ENCODE measurements at places on chromosomes 2 and 18.
A peak's percentile ranks its signal among the peaks of the same experiment; 100 is the strongest.

DNA sequence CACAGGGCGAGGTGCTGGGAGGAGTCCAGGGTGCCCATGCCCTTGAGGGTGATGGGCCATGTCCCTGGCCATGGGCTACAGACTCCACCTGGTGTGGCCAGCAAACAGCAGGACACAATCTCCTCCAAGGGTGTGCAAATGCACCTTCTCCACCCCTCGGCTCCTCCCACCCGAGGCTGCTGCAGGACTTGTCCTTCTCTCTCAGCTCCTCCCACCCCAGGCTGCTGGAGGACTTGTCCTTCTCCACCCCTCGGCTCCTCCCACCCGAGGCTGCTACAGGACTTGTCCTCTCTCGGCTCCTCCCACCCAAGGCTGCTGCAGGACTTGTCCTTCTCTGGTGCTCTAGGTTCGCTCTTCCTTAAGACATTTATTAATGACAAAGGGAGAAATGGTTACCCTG is 57.3 kb upstream of the SNTG2 start:
- H3K27ac ChIP-seq, result no peak overlapping the region
- H3K36me3 ChIP-seq, result no peaks in the 10 kb centered on the region
- no peaks in the 10 kb centered on the region for H3K4me1 ChIP-seq
- no peaks in the 10 kb centered on the region for H3K27me3 ChIP-seq
- no peak overlapping the region for H3K4me3 ChIP-seq

- H3K27me3 ChIP-seq, result no peaks in the 10 kb centered on the region
- no peak overlapping the region for H3K4me3 ChIP-seq
- no peak for DNase-seq
- peaks cover 59% of the 10 kb centered on the region for H3K36me3 ChIP-seq
These were observed 39.9 kb downstream of the TANK start for GRCh38 chr2:161199912-161200701.

DNA sequence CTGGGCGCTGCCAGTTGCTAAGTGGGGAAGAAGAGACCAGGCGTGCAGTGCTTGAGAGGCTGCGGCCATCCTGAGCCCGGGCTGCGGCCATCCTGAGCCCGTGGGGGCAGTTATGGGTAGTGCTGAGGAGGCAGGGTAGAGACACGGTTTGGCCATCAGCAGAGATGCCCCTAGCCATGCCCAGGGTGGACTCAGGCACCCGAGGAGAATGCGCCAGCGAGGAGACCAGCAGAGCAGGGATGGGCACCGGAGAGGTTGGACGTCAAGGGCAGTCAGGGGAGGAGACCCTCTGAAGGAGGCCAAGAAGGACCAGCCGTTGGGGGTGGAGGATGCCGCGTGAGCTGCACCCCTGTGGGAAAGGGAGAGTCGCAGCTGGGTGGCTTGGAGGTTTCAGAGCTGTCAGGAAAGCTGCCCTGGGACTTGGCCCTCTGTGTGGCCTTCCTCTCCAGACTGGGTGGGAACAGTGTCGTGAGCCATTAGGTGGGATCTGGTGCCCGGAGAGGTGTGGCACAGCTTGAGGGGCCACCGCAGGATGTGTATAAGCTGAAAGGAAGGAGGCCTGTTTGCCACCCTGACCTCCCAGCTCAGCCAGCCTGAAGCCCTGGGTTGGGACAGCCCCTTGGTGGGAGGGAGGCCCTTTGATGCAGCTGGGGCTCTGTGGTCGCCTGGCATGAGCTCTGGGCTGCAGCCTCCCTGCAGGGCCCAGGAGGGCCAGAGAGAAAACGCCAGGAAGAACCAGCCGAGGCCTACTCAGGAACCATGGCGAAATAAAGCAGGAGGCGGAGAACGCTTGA is 56.0 kb downstream of the SH3BP4 start:
- peaks cover 73% of the 10 kb centered on the region for H3K4me1 ChIP-seq
- peak overlapping the region; percentile 82 for H3K27ac ChIP-seq
- no peak for DNase-seq
- no peak overlapping the region for H3K4me3 ChIP-seq
- H3K27me3 ChIP-seq, result no peaks in the 10 kb centered on the region
- H3K36me3 ChIP-seq, result no peaks in the 10 kb centered on the region

- peaks cover 84% of the 10 kb centered on the region for H3K36me3 ChIP-seq
- no peak overlapping the region for H3K27ac ChIP-seq
- no peak overlapping the region for H3K4me3 ChIP-seq
- no peaks in the 10 kb centered on the region for H3K27me3 ChIP-seq
- no peak for DNase-seq
These were observed 14.7 kb upstream of the SLC4A3 start for GRCh38 chr2:219612577-219613286.

GRCh38 chr2:241814393-241814642 is 5.3 kb downstream of the NEU4 start:
- no peak overlapping the region for H3K4me3 ChIP-seq
- DNase-seq, result no peak
- H3K27ac ChIP-seq, result no peak overlapping the region
- no peaks in the 10 kb centered on the region for H3K27me3 ChIP-seq

GRCh38 chr18:78735131-78736014 is 244.2 kb upstream of the SALL3 start:
- H3K27me3 ChIP-seq, result no peaks in the 10 kb centered on the region
- DNase-seq, result no peak
- H3K27ac ChIP-seq, result no peak overlapping the region
- no peaks in the 10 kb centered on the region for H3K36me3 ChIP-seq

GRCh38 chr2:234829074-234829455 is 122.8 kb upstream of the SH3BP4 start:
- H3K36me3 ChIP-seq, result no peaks in the 10 kb centered on the region
- no peak overlapping the region for H3K4me3 ChIP-seq
- no peak for DNase-seq
- no peak overlapping the region for H3K27ac ChIP-seq
- H3K27me3 ChIP-seq, result peaks cover 4% of the 10 kb centered on the region

GRCh38 chr2:43412114-43412753 is 183.6 kb downstream of the THADA start:
- H3K36me3 ChIP-seq, result no peaks in the 10 kb centered on the region
- peaks cover 13% of the 10 kb centered on the region for H3K4me1 ChIP-seq
- no peaks in the 10 kb centered on the region for H3K27me3 ChIP-seq
- H3K27ac ChIP-seq, result peak overlapping the region; percentile 75
- H3K4me3 ChIP-seq, result no peak overlapping the region
- DNase-seq, result no peak

DNA sequence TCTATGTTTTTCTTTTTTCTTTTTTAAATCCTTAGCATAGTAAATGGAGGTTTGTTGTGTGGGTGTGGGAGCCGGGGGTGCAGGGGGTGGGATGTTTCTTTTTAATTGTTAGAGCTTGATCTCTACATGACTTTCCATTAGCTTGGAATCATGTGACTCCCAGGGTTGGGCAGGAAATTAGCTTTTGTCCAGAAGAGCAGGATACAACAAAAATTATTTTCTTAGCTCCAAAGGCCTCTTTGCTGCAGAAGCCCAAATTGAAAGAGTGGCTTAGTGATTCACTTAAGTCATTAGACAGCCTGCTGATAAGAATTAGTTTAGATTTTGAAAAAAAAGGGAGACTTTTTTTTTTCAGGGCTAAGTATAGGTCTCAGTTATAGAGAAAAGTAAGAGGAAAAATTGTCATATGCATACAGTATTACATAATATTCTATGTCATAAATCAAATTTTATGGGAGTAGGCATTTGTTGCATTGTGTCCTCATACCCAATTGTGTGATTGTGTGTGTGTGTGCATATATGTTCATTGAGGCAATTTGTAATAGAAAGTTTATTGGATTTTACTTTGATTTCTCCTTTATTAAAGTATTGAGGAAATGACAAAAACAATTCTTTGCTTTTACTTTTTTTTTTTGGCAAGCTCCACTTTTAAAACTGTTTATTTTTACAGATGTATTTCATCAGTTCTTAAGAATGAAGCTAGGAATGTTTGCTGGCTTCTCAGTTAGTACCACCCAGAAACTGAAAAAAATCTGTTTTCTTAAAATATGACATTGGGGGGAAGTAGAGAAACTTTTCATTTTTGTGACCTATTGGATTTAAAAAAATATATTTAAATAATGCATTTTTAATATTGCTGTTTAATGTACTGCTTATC is 47.4 kb downstream of the TSPYL6 start:
- DNase-seq, result no peak
- no peaks in the 10 kb centered on the region for H3K27me3 ChIP-seq
- H3K36me3 ChIP-seq, result no peaks in the 10 kb centered on the region
- peaks cover 28% of the 10 kb centered on the region for H3K4me1 ChIP-seq
- H3K4me3 ChIP-seq, result no peak overlapping the region
- H3K27ac ChIP-seq, result peak overlapping the region; percentile 7

- H3K27me3 ChIP-seq, result no peaks in the 10 kb centered on the region
- no peak for DNase-seq
- H3K36me3 ChIP-seq, result no peaks in the 10 kb centered on the region
- no peak overlapping the region for H3K4me3 ChIP-seq
These were observed 135.1 kb downstream of the NCOA1 start for GRCh38 chr2:24626131-24626530.

DNA sequence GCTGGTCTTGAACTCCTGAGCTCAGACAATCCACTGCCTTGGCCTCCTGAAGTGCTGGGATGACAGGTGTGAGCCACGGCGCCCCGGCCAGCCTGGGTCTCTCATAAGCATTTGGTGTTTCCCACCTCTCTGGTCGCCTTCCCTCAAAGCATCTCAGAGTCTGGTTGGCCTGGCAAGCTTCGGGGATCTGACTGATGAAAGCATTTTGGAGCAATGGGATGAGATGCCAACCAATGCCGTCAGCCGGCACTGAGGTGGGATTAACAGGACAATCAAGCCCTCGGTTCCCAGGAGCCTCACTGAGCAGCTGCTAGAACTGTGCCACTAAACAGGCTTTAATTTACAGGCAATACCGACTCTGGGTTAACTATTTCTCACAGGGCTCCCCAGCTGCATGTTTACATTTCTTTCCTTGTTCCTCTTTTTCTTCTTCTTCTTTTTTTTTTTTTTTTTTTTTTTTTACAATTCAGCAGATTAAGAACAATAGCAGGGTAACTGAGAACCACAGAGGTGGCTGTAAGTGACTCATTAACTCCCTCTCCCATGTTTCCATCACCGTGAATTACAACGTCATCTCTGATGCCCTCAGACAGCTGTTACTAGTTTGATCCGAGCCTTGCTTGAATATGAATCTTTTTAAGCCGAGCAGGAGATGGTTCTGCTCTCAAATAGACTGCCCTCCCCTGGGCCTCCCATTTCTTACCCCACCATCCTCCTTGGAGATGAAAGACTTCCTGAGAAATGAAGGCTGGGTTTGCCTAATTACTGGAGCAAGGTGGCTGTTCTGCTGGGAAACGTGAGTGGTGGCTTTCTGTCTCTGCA is 37.9 kb downstream of the ODC1 start:
- H3K4me1 ChIP-seq, result peaks cover 18% of the 10 kb centered on the region
- DNase-seq, result no peak
- H3K4me3 ChIP-seq, result no peak overlapping the region
- H3K27ac ChIP-seq, result no peak overlapping the region
- no peaks in the 10 kb centered on the region for H3K36me3 ChIP-seq
- no peaks in the 10 kb centered on the region for H3K27me3 ChIP-seq

DNA sequence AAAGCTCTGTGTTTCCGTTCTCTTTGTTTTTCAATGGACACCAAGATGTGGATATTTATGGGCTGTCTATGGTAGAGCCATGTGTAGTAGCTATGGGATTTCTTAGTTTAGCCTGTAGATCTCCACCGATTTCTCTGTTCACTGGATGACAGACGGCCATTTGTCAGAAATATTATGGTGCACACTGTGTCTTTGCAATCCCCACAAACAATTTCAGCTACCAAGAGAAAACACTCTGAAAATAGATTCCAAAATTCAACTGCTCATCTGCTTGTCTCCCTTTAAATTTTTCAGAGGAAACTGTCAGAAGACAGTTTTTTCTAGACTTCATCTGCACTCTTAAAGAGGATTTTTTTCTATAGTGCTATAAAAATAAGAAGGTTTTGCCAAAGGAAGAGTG is 166.8 kb downstream of the CD226 start:
- H3K27me3 ChIP-seq, result no peaks in the 10 kb centered on the region
- H3K4me1 ChIP-seq, result no peaks in the 10 kb centered on the region
- no peaks in the 10 kb centered on the region for H3K36me3 ChIP-seq
- no peak for DNase-seq
- H3K27ac ChIP-seq, result no peak overlapping the region
- H3K4me3 ChIP-seq, result no peak overlapping the region

- no peak for DNase-seq
- no peaks in the 10 kb centered on the region for H3K36me3 ChIP-seq
- H3K27ac ChIP-seq, result no peak overlapping the region
- no peak overlapping the region for H3K4me3 ChIP-seq
- H3K4me1 ChIP-seq, result no peaks in the 10 kb centered on the region
These were observed 110.4 kb upstream of the MYCN start for GRCh38 chr2:15829985-15830384.

- H3K4me3 ChIP-seq, result no peak overlapping the region
- H3K27ac ChIP-seq, result no peak overlapping the region
- no peaks in the 10 kb centered on the region for H3K36me3 ChIP-seq
- no peak for DNase-seq
These were observed 487.5 kb downstream of the DLGAP1 start for GRCh38 chr18:3967359-3968180.

DNA sequence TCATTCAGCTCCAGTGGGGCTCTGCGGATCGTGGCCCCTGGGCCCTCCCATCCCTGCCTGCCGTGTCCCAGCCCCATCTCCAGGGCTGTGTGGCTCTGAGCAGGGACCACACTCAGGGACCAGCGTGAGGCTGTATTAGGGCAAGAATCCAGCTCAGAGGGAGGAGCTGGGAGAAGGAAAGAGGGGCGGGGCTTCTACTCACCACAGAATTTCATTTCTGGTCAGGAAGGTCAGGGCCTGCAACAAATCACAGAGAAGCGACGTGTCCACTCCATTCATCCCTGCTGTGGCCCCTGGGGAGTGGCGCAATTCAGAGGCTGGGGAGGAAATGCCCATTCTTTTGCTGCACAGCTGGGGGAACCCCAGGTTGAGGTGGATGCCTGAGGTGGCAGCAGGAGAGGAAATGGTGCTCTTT is 828 bp downstream of the CIB4 start:
- H3K4me3 ChIP-seq, result no peak overlapping the region
- no peak for DNase-seq
- H3K27me3 ChIP-seq, result no peaks in the 10 kb centered on the region
- peaks cover 16% of the 10 kb centered on the region for H3K4me1 ChIP-seq
